ENCODE measurements at places on chromosomes 13 and 19.

- DNase-seq = no peak
Observed at GRCh38 chr13:31267126-31267784, 67.5 kb downstream of the B3GLCT start.

- no peak for DNase-seq
Observed at GRCh38 chr13:61795580-61795979, 379.9 kb upstream of the PCDH20 start.

DNA sequence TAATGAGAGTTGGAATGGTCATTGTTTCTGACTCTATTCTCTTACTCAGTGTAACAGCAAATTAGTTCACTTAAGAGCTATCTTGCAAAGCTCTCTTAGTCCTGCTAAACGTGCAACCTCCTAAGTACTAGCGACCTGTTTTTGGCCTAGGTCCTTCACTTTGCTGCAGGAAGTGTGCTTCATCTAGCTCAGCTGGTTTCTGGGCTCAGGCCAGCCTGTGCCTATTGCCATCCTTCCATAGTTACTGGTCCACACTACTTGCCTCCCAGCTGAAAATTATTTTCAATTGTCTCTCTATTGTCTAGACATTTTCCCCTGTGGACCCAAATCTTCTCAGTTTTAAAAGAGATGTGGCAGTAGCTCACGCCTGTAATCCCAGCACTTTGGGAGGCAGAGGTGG lies 561.3 kb downstream of the FGF9 start:
- no peak for DNase-seq

GRCh38 chr13:32254416-32254815 lies 60.7 kb downstream of the ZAR1L start:
- no peak for DNase-seq

GRCh38 chr13:109140479-109141349 lies 511.3 kb downstream of the MYO16 start:
- DNase-seq = no peak

DNA sequence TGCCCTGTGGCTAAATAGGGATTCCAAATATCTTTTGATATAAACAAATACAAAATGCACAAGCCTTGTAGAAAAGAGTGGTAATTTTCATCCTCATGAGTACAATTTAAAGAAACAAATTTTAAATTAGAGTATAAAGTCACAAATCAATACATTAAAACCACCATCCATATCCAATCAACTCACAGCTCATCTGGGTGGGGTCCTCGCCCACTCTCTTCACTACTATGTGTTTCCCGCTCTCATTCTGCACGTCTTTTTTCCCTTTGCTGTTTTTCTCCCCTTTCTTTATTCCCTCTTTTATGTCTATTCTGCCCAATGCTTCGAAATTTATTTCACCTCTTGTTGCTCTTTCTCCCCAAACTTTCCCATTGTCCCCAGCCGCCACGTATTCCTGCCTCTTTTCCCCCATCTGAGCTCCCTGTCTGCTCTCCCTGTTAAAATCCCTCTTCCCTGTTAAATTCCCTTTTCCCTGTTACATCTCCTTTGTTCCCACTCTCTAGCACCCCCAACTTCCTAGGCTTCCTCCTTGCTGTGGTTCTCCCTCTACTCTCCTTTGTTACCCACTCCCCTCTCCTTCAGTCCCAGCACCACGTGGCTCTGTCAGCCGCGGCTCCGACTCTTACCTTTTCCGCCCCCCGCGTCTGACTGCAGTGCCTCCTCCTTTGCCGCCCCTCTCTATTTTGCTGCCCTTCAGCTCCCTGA lies 1.3 kb downstream of the ZNF616 start:
- DNase-seq = peak; percentile 31

DNA sequence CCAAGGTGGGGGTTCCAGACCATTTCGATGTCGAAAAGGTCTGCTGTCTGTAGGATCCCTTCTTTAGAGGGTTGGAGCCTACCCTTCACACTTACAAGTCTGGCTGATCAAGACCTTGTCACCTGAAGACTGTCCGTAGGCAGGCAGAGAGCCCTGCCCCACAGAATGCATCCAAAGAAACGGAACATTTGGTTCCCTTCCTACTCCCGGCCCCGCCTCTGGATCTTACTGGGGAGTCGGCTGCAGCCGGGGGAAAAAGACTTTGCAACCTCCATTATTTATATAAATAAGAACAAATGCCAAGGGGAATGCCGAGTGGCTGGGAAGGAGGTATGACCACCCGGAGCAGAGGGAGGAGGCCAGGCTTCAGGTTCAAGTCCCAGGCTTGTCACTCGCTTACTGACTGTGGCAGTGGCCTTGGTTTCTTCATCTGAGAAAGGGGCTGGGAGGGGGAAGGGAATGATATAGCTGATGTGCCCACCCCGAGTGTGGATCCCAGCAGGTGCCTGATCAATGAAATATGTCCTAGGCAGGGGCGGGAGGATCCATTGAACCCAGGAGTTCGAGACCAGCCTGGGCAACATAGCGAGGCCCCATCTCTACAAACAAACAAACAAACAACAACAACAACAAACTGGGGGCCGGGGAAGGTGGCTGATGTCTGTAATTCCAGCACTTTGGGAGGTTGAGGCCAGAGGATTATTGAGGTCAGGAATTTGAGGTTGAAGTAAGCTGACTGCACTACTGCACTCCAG lies 48.7 kb downstream of the RFX2 start:
- no peak for DNase-seq

DNA sequence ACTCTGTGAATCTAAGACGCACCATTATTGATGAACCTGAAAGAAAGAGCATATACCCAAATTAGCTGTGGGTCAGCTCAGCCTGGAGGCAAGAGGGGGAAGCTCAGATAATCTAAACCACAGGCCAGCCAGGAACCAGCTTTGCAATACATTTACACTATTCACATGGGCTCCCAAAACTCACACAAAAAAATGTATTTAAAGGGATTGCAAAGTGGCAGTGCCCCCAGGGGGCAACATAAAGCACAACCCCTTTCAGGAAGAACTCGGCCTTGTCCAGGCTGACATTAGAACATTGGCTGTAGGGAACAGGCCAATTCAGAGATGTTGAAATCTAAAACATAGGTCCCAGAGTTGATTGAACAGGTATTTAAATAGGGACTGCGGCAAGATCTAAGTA lies 3.2 kb upstream of the PROZ start:
- no peak for DNase-seq

- no peak for DNase-seq
Observed at GRCh38 chr19:19558055-19558454, 20.0 kb downstream of the CILP2 start.

- DNase-seq = no peak
Observed at GRCh38 chr13:69761581-69761980, 346.0 kb upstream of the ATXN8OS start.

DNA sequence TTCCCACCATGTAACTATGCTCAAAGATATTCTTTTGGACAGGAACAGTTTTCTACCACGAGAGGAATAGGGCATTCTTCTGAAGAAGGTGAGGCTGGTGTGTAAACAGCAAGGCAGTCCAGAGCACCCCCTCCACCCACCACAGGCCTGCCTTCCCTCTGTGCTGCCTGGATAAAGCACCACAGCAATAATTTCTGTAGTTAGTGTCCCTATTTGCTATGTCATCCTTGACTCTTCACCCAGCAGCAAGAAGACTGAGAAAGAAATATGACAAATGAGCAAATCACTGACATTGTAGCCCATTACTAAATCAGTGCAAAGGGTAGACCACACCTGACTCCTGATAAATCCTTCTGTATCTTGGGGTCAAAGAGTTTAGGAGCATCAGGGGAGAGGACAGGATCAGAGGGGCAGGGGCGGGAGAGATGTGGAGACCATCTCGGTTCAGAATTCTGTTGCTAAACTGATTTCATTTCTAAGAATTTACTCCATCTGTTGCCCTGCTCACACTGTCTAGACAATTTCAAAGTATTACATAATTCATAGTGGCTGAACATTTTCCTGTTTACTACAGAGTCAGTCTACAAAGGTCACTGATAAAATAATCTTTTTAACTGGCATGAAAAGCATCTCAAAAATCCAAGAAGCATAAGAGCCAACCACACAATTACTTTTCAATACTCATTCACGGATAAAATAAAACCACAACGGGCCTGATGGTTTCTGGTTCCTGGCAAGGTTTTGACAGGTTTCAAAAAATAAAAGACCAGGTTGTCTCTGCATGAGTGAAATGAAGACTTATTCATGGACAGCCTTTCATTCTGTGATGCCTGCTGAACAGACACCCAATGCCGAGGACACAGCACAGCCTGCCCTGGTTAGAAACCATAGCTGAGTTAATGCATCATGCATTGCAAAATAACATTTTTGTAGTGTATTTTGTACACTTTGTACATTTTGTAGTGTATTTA lies 88.4 kb upstream of the IRS2 start:
- DNase-seq = no peak

- no peak for DNase-seq
Observed at GRCh38 chr13:66565279-66565678, 664.9 kb downstream of the PCDH9 start.

DNA sequence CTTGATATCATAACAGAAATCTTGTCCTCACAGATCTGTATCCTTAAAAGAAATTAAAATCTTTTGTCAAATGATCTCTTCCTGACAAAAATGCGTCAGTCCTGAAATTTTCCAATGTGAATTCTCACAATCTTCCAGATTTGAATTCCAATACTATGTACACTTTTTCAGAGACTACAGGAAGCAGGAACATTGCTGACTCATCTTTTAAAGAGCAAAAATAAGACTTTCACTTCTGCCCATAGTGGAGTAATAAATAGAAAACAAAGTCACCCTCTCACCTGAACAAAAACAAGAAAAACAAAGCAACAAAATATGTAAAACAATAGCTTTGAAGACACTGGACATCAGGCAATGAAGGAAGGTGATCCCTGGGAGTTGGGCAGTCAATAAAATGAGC lies 167.0 kb upstream of the IPO5 start:
- DNase-seq = no peak

DNA sequence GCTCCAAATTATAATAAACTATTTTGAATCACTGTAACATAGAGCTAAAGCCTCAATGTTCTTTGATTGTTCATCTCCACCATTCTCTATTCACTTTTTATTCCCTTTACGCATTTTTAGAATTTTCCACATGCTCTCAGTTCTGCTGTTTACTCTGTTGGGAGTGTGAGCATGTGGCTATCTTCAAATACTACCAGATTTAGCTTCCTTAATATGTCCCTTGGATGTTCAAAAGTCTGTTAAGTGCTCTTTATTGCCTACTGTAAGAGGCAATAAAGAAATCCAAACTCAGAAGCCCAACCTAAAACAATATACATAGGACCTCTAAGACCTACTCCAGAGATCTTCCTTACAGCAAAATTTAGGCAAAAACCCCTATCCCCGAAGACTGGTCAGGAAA lies 34.5 kb downstream of the MTMR6 start:
- DNase-seq = no peak

DNA sequence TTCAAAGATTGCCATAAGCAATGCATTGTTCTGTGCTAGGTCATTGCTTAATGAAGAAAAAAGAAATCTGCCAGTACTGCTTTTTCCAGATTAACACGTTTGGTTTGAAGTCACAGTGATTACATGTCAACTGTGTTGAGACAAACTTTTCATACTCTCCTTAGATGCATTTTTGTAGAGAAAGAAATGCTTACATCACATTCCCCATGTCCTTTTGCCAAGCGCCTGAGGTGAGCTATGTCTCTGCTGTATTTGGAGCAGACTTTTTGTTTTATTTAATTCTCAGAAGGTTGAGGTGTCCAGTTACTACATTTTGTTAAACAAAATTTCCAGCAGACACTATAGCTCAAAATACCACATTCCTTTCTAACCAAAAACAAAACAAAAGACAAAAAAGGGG lies 16.2 kb downstream of the LACC1 start:
- no peak for DNase-seq

- no peak for DNase-seq
Observed at GRCh38 chr13:49828453-49828852, 36.0 kb upstream of the KPNA3 start.

GRCh38 chr19:45973553-45974338 lies at the start of gene NOVA2:
NOVA2 (minus strand) TSS chr19:45973865; CDS start chr19:45973351, 514 bp downstream.
- DNase-seq = peak; percentile 65

DNA sequence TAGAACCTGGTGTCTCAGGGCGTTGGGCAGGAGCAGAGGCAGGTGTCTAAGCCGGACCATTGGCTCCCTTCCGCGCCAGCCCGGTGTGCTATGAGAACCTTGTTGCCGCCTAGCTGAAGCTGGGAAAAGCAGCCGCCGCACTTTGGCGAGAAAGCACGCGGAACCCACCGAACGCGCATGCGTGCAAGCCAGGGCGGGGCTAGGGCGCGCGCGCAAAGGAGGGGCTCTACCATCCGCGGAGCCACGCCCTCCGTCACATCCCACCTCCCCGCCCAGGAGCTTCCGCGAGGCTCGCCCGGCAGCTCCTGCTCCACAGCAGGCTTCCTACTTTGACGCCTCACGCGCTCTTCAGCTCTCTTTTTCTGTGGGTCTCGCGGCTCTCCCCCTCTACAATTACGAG lies 51.3 kb downstream of the WDR87 start:
- peak; percentile 42 for DNase-seq

DNA sequence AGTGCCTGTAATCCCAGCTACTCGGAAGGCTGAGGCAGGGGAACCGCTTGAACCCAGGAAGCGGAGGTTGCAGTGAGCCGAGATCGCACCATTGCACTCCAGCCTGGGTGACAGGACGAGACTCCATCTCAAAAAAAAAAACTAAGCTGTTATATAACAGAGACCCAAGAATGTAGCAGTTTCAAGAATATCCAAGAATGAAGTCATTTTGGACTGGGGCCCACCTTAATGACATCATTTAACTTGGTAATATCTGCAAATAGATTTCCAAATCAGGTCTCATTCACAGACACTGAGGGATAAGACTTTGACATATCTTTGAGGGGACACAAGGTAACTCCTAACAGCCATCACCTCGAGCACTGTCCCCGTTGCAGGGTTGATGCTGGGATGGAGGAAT lies 36.5 kb upstream of the MRI1 start:
- no peak for DNase-seq

- no peak for DNase-seq
Observed at GRCh38 chr13:35473802-35474201, 2.7 kb downstream of the MAB21L1 start.

DNA sequence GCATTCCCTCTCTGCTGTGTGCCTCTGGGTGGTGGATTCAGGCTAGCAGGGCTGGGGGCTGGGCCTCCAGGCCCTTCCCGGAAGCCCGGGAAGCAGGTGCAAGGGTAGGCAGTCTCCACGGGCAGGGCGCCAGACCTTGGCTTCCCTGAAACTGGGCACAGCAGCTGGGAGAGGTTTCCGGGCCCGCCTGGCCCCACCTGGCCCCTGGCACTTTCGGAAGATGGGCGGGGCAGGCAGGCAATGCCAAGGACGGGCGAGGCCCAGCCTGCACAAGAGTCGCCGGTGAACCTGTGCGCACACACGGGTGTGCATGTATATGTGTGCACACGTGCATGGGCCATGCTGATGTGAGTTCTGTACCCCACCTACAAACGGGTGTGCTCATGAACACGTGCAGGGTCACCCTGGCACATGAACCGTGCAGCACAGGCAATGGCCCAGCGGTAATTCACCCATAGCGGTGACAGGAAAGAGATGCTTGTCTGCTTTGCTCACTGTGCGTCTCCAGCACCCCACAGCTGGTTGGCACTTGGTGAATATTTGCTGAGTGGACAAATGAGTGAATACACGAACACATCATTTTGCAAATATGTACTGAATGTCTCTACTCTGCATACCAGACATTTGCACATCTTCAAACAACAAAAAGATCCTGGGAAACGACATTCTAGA lies 15.3 kb downstream of the GADD45B start:
- DNase-seq = no peak

- DNase-seq = no peak
Observed at GRCh38 chr19:35860818-35861639, 4.3 kb downstream of the KIRREL2 start.

Measured in activated T-cell treated with anti-CD3 and anti-CD28 coated beads for 48 hours (primary cell).